Stimulated activated CD4-positive, alpha-beta T cell treated with anti-CD3 and anti-CD28 coated beads, TNF-alpha, amount 100 ng/mL, for 1 hour (primary cell): ENCODE measurements at places on chromosomes 16 and 17.

- DNase-seq = no peak
These were observed 1030.3 kb downstream of the CDH8 start for GRCh38 chr16:61005952-61006351.

- no peak for DNase-seq
These were observed 93.9 kb downstream of the YPEL2 start for GRCh38 chr17:59425085-59425931.

DNA sequence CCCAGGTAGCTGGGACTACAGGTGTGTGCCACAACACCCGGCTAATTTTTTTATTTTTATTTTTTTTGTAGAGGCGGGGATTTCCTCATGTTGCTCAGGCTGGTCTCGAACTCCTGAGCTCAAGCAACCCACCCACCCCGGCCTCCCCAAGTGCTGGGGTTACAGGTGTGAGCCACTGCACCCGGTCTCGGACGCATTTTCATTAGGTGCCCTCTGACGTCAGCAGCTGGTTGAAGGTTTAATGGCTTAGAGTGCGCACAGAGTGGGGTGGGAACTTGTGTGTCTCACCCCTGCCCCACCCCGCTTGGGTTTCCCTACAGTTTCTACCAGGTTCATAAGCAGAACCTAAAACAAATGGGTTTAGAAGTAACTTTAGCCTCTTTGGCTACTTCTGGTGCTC is 109.0 kb downstream of the N4BP1 start:
- DNase-seq = no peak

DNA sequence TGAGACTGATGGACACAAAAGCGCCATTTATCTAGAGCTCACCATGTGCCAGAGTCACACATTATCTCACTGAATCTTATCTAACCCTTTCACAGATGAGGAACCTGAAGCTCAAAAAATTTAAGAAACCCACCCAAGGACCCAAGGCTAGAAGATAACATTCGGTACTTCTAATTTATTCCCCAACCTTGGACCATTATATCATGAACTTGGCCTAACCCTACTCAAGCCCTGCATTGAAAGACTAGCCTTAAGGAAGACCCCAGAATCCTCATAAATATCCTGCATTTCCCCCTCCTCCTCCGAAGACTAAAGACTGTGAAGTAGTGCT is 548 bp upstream of the DYNC1LI2 start:
- DNase-seq = no peak

DNA sequence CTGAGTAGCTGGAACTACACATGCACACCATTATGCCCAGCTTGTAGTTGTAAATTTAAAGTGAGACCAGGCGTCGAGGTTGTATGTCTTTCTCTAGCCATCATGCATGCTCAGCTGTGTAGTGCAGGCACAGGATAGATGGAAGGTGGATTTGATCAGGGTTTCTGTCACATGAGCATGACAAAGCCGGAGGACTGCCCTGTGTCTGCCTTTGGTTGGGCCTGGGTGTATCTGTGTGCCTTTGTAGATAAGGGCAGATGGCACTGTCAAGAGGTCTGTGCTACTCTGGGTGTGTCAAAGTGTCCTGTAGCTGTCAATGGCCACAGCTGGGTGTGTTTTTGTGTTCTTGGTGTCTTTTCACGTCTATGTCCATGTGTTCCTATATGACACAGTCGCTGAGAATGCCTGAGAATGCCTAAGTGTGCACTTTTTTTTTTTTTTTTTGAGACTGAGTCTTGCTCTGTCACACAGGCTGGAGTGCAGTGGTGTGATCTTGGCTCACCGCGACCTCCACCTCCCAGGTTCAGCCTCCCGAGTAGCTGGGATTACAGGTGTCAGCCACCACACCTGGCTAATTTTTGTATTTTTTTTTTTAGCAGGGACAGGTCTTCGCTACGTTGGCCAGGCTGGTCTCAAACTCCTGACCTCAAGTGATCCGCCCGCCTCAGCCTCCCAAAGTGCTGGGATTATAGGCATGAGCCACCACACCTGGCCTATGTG is 4.1 kb upstream of the NAGS start:
- no peak for DNase-seq

- no peak for DNase-seq
These were observed 11.0 kb downstream of the EFTUD2 start for GRCh38 chr17:44887971-44888954.

GRCh38 chr17:4362141-4362540 is 4.3 kb downstream of the UBE2G1 start:
- no peak for DNase-seq

GRCh38 chr17:80970762-80971703 is 20.6 kb upstream of the CHMP6 start:
- no peak for DNase-seq

- DNase-seq = no peak
These were observed 5.1 kb downstream of the ZFPM1 start for GRCh38 chr16:88458039-88458772.

DNA sequence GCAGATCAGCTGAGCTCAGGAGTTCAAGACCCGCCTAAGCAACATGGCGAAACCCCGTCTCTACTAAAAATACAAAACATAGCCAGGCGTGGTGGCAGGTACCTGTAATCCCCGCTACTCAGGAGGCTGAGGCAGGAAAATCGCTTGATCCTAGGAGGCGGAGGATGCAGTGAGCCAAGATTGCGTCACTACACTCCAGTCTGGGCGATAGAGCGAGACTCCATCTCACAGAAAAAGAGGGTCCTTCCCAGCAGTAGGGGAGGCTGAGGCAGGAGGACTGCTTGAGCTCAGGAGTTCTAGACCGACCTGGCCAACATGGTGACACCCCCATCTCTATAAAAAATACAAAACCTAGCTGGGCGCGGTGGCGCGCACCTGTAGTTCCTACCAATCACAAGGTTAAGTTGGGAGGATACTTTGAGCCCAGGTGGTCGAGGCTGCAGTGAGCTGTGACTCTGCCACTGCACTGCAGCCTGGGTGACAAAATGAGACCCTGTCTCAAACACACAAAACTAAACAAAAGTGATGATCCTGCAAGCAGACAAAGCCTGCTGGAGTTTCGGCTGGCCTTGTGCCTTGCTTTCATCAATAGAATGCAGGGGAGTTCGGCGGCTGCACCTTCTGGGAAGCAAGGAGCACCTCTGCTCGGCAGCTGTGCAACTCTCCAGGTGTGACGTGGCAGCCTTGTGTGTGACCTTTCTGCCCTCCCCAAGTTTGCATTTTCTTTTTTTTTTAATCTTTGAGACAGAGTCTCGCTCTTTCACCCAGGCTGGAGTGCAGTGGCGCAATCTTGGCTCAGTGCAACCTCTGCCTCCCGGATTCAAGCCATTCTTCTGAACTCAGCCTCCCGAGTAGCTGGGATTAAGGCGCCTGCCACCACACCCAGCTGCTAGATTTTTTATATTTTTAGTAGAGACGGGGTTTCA is 12.4 kb upstream of the YWHAE start:
- DNase-seq = no peak

DNA sequence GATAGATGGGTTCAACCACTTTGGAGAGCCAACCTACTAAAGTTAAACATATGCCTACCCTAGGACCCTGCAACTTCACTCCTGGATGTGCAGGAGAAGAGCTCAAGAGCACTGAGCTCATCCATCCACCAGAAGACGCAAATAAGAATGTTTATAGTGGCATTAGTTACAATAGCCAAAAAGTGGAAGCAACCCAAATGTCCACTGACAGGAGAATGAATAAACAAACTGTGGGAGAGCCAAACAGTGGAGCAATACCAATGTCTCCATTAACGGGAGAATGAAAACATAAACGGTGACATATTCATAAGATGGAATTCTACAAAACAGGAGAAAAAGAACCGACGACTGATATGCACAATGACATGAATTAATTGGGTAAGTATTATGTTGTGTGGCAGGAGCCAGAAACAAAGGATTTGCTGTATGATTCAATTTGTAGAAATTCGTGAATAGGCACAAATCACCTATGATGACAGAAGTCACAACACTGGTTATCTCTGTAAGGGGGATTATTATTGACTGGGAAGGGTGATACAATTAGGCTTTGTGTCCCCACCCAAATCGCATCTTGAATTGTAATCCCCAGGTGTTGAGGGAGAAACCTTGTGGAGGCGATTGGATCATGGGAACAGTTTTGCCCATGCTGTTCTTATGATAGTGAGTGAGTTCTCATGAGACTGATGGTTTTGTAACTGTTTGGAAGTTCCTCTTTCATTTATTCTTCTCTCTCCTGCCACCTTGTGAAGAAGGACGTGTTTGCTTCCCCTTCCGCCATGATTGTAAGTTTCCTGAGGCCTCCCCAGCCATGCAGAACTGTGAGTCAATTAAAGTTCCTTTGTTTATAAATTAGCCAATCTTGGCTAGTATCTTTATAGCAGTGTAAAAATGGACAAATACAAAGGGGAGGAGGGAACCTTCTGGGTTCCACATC is 57.9 kb upstream of the PLCG2 start:
- DNase-seq = no peak
